ENCODE measurements at places on chromosomes 2 and 18.

DNA sequence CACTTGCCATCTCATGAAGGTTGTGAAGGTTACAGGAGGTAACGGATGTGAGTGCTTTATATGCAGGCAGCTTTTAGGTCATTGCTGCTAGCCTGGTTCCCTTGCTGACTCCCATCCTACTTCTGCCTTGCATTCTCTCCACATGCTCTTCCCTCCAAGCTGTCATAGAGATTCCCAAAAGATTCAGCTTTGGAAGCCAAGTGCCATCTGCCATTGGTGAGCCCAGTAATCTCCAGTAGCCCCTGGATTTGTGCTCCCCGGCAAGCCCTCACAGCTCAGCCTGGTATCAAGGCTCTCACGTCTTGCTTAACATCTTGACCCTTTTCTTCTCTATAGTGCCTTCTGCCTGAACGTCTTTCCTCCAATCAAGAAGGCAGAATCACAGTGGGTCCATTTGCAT lies 61.6 kb downstream of the MYT1L start:
- DNase-seq, result no peak

GRCh38 chr2:74226648-74227213 lies 28.3 kb downstream of the MTHFD2 start:
- no peak for DNase-seq

DNA sequence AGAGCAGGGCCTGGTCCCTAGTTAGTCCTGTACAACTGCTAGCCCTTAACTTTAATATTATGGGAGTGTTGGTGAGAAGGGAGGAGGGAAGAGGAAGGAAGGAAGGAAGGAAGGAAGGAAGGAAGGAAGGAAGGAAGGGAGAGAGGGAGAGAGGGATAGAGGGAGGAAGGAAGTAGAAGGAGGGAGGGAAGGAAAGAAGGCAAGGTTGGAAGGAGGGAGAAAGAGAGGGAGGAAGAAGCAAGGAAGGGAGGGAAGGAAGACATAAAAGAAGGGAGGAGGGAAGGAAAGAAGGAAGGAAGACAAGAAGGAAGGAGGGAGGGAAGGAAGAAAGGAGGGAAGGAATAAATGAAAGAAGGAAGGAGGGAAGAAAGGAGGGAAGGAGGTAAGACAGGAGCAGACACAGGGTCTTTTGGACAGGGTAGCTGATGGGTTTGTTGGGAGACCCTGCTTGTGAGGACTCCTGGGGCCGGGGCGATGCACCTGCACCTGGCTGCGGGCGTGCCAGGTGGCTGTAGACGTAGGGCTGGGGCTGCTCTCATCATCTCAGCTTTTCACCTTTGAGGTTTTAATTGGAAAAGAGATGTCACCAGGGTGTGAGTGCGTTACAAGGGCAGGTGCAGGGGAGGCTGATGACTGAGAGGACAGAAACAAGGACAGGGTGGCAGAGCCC lies 5.9 kb upstream of the POMC start:
- no peak for DNase-seq

- no peak for DNase-seq
These were observed 9.6 kb upstream of the MTA3 start for GRCh38 chr2:42558827-42559226.

GRCh38 chr2:67776276-67776675 lies 286.5 kb downstream of the C1D start:
- DNase-seq, result no peak

- no peak for DNase-seq
These were observed 195.2 kb downstream of the SLC8A1 start for GRCh38 chr2:40256649-40257048.

- no peak for DNase-seq
These were observed 2.4 kb downstream of the TRABD2A start for GRCh38 chr2:84878459-84878858.

- no peak for DNase-seq
These were observed 70.6 kb upstream of the ODC1 start for GRCh38 chr2:10518470-10519393.

- no peak for DNase-seq
These were observed 19.2 kb upstream of the TMEM177 start for GRCh38 chr2:119659601-119660342.

- peak; percentile 15 for DNase-seq
These were observed 143.0 kb downstream of the TSN start for GRCh38 chr2:121898483-121898882.

Data from lung (tissue), 17 donors.